LHCN-M2 (cell line): ENCODE measurements at places on chromosomes 5 and 9.
A peak's percentile ranks its signal among the peaks of the same experiment; 100 is the strongest.

DNA sequence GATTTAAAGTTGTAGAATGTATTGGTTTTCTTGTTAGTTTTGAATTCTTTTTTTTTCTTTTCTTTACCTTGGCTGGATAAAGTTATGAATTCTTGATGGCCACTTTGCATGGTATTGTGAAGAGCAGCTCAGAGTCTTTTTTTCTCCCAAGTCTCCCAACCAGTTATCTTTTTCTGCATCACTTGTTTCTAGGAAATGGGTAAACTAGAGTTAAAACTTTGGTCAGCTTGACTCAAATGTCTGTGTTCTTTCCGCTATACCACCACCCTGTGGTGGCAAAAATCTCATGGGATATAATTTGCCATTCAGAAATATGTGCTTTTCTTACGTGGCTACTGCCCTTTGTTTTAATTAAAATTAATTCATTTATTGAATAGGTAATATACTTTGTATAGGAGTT is 113.2 kb downstream of the UNC13B start:
- peak; percentile 65 for DNase-seq

- no peak for DNase-seq
These were observed 417.3 kb downstream of the TLE4 start for GRCh38 chr9:79989079-79989478.

DNA sequence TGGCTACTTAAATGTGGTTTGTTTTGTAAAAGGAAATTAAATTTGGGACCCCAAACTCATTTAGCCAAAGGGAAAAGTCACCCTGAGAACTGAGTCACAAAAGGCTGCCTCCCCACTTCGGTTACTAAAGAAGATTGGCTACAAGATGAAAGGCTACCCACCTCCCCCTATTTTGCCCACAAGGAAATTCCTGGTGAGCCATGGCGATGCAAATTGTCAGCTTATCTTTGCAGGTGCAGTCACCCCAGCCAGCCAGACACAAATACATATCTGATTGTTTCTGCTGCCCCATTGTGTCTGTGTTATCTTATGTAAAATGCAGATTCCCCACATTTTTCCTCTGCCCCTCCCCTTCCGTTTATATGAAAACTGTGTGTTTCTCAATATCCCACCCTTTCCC is 8.9 kb downstream of the PAEP start:
- DNase-seq: no peak

- DNase-seq: no peak
These were observed 1.3 kb downstream of the IL33 start for GRCh38 chr9:6216951-6217350.

DNA sequence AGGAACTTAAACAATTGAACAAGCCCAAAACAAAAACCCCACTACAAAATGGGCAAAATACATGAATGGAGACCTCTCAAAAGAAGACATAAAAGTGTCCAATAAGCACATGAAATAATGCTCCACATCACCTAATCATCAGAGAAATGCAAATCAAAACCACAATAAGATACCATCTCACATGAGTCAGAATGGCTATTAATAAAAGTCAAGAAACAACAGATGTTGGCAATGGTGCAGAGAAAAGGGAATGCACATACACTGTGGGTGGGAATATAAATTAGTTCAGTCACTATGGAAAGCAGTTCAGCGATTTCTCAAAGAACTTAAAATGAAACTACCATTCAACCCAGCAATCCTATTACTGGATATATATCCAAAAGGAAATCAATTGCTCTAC is 337.4 kb upstream of the GRIA1 start:
- peak; percentile 83 for DNase-seq

DNA sequence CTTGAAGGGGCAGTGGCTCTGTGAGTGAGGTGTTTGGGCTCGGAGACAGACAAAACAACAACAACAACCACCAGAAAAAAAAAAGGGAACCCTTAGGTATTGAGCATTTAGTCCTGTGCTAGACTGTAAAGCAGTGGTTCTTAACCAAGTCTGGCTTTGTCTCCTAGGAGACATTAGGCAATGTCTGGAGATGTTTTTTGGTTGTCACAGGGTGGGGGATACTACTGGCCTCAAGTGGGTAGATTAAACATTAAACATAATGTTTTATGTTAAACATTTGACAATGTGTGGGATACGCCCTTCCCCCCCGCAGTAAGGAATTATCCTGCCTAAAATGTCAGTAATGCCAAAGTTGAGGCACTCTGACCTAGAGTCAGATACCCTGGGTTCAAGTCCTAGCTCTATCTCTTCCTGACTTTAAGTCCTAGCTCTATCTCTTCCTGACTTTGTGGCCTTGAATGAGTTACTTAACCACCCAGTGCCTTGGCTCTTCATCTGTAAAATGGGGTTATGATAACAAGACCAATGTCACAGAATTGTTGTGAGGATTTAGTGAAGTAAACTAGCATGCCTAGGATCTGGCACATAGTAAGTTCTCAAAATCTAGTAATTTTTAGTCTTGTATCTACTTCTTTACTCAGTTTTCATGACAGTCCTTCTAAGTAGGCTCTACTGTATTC is 1.8 kb downstream of the TRIM32 start:
- DNase-seq: no peak

DNA sequence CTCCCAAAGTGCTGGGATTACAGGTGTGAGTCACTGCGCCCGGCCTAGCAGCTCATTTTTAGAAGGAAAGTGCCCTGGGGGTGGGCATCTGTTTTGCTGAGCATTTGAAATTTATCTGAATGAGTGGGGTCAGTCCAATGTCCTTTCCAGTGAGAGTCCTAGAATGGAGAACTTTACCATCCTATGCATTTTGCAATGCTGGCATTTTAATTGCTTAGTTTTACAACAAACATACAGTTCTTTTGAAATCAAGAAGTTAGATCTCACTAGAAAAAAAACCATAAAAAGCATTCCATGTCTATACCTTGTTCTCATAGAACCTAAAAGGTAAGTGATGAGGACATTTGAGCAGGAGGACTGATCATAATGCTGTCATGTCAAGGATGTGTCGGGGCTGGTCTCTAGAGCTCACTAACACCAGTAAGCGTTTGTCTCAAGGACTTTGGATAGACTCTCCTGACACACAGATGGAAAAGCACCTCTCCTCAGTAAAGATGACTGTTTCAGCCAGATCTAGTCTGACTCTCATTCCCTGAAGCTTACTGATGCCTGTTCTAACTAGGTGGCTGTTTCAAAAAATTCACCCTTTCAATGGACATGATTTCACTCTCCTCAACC is 83.9 kb downstream of the DCP2 start:
- DNase-seq: no peak

- DNase-seq: no peak
These were observed 34.4 kb upstream of the PIK3R1 start for GRCh38 chr5:68181039-68181599.

GRCh38 chr5:59390074-59390659 is 503.4 kb downstream of the PDE4D start:
- DNase-seq: peak; percentile 18

GRCh38 chr5:19987612-19988361 is at the start of gene CDH18:
TSS of gene CDH18 (minus strand) at chr5:19988200. CDS start at chr5:19838986, 149,214 bp downstream.
- DNase-seq: peak; percentile 42

- no peak for DNase-seq
These were observed 164.0 kb downstream of the CCDC192 start for GRCh38 chr5:127867022-127867783.

DNA sequence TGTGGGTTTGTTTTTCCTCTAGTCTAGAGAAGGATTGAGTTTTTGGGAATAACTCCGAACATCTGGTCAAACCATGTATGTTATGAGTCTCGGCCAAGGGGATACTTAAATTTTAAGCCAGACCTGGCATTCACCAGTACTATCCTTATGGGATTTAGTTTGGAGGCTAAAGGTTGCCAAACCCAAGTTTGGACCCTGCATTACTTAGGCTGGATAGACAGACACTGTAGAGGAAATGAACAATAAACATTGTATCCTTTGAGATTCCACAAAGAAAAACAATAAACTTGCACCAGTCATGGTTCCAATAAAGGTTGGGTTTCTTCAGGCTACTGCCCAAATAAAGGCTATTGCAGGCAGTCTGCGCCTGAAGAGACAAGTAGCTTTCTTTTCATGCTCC is 296.7 kb upstream of the MEF2C start:
- no peak for DNase-seq

- no peak for DNase-seq
These were observed 163.2 kb downstream of the MPDZ start for GRCh38 chr9:13116292-13116691.

DNA sequence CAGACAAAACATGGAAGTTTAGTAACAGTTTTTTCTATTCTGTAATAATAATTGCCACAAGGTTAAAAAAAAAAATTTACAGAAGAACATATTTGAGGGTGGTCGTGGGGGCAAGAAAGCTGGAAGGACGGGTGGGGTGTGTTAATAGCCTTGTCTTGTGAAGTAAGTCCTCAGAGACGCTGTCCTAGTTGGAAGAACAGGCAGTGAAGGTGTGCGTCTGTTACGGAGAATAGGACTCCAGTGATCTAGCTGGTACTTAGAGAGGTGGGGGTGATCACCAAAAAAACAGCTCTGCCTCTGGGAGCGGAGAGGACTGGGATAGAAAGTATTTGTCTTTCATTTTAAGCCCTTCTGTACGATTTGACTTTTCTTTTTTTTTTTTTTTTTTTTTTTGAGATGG is 17.7 kb downstream of the ABL1 start:
- no peak for DNase-seq

- DNase-seq: peak; percentile 60
These were observed 889 bp downstream of the PDLIM4 start for GRCh38 chr5:132258102-132259068.

DNA sequence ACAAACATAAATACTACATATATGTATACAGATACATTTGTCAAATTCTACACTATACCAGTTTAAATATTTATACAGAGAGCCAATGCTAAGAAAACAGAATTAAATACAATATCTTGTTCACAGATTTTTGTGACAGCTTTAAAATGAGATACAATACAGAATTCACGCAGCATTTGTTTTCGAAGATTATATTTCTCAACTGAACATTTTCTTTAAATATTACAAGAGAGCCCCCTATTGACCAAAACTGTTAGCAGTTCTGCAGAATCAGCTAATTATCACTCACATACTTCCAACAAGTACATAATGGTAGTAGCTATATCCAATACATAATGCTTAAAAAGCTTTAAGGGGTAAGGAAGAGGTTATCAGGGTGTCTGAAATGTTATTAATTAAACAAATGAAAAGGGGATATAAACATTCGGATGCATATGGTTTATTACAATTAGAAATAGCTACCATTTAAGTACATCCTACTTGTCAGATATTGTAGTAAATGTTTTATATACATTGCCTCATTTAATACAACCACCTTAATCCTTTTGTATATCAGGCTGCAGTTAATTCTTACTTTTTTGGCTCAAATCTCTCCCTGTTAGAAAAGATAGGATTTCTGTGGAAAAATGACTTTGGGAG is 31.7 kb downstream of the ZDHHC21 start:
- peak; percentile 17 for DNase-seq

- peak; percentile 74 for DNase-seq
These were observed 92.0 kb downstream of the PLCXD3 start for GRCh38 chr5:41418220-41419031.

GRCh38 chr9:112540800-112541199 is 54.2 kb downstream of the KIAA1958 start:
- no peak for DNase-seq

- DNase-seq: no peak
These were observed 86.8 kb downstream of the CAMK4 start for GRCh38 chr5:111310711-111311620.

GRCh38 chr5:167011196-167011595 is 1280.2 kb upstream of the WWC1 start:
- no peak for DNase-seq

GRCh38 chr5:108762660-108763059 is 15.0 kb downstream of the FER start:
- DNase-seq: no peak

DNA sequence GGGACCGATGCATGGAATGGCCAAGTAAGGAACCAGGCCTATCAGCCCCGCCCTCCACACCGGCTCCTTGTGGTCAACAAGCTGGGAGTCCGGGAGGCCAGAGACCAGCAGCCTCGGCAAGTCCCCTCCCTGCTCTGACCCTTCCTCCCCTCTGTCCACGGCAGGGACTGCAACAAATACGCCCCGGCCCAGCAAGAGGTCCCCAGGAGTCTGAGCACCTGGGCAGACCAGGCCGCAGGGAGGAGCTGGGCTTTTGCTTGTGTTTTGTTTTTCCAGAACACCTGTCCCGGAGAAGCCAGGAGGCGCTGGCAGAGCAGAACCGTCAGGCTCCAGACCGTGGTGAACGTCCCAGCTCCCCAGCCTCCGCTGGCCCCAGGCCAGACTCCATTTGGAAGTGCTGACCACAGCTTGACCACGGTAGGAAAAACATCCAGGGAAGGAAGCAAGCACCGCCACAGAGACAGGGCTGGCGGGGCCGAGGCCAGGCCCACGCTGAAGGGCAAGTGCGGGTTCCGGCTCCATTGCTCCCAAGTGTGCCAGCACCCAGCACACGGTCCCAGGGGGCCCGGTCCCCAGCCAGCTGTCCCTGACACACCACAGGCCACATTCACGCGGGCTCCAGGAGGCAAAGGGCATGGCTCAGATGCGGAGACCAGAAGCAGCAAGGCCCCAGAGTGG is 56.7 kb downstream of the VAV2 start:
- peak; percentile 85 for DNase-seq

DNA sequence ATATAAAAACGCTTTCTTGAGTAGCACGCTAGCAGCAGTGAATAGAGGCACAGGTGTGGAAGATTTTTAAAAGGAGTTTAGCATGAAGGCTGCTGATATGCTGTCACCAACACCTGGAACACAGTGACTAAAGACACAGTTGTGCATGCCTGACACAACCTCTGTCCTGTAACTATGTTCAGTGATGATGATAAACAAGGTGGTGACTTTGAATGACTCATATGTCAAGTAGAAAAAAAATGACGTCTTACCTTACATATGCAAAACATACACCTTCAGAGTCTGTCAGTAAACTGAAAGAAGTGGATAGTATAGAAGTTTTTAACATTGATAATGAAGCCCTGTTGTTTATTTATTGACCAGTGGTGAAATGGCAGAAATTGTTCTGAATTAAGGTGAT is 66.2 kb upstream of the ADCY2 start:
- no peak for DNase-seq

GRCh38 chr5:42315214-42315613 is 108.0 kb upstream of the GHR start:
- no peak for DNase-seq

GRCh38 chr5:86968301-86968753 is 299.4 kb upstream of the RASA1 start:
- peak; percentile 51 for DNase-seq

DNA sequence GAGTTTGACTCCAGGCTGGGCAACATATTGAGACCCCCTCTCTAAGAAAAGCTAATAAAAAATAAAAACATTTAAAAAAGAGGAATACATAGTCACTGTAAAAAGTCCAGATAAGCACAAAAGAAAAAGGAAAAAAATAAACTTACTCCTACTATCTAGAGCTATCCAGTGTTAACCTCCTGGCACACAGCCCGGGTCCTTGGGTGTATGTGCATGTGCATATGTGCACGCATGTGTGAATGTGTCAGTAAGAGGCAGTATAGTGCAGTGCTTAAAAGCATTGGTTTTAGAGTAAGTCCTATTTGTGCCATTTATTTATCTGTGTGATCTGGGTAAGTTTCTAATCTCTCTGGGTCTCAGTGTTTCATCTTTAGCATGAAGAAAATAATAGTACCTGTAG is 26.7 kb downstream of the FAM219A start:
- DNase-seq: no peak

GRCh38 chr5:1737790-1738405 is 61.7 kb downstream of the MRPL36 start:
- DNase-seq: peak; percentile 12

- no peak for DNase-seq
These were observed 114.9 kb upstream of the ATP10B start for GRCh38 chr5:160966921-160967320.
